Activated T-helper 1 cell treated with anti-CD3 and anti-CD28 coated beads, Interleukin-2, amount 50 U/mL, for 16 hours (primary cell): ENCODE measurements at places on chromosomes 5 and 9.

- DNase-seq: no peak
These were observed 39.0 kb downstream of the RGS3 start for GRCh38 chr9:113502427-113503034.

DNA sequence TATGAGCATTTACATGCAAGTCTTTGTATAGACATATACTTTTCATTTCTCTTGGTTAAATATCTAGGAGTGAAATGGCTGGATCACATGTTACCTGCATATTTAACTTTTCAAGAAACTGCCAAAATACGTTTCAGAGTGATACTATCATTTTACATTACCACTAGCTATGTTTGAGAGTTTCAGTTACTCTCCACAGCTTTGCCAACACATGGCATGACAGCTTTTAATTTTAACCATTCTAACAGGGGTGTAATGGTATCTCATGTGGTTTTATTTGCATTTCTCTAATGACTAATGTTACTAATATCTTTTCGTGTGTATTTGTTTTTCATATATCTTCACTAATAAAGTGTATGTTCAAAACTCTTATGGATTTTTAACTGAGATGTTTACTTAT lies 99.8 kb downstream of the DTWD2 start:
- no peak for DNase-seq

DNA sequence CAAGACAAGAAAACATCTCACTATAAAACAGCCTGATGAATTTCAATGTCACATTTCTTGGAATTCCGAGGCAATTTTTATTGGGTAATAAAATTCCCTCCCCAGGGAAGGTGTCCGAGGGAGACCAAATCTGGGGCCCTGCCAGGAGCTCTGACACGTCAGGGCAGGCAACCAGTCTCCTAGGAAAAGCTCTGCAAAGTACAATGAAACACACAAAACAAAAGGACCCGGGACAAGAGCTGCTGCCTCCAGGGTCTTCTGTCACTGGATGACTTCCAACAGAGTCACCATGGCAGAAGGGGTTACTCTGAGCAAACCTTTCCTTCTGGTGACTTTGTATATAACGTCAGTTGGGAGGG lies 50.8 kb downstream of the SAXO1 start:
- no peak for DNase-seq

- DNase-seq: no peak
These were observed 64.8 kb downstream of the UNC13B start for GRCh38 chr9:35226651-35227050.
